ENCODE measurements at places on chromosomes 1 and 21. TPM values are rescaled to one million over a fixed set of nuclear protein-coding genes. Genes with fewer than 3 reads are reported as not detected.

The RGSL1 gene
- not detected for polyA plus RNA-seq

The DMRTA2 gene
- polyA plus RNA-seq: not detected

The DISP3 gene
- polyA plus RNA-seq: 0.91 TPM

The OR6K3 gene
- not detected for polyA plus RNA-seq

The KAZN gene
- 3.6 TPM for polyA plus RNA-seq

The GUCA2B gene
- 0.80 TPM for polyA plus RNA-seq

The SLC44A5 gene
- polyA plus RNA-seq: 0.65 TPM

The LRIF1 gene
- polyA plus RNA-seq: 5.4 TPM

The SELL gene
- polyA plus RNA-seq: 0.27 TPM

The ZNF593OS gene
- 0.68 TPM for polyA plus RNA-seq

The NBPF10 gene
- 0.85 TPM for polyA plus RNA-seq

The FALEC gene
- not detected for polyA plus RNA-seq

The GSTM4 gene
- polyA plus RNA-seq: 32.8 TPM

The GSTM5 gene
- 3.0 TPM for polyA plus RNA-seq

The SH2D2A gene
- polyA plus RNA-seq: 1.3 TPM

The ETNK2 gene
- polyA plus RNA-seq: 5.4 TPM

The ERICH3 gene
- polyA plus RNA-seq: 0.68 TPM

The AVPR1B gene
- 1.1 TPM for polyA plus RNA-seq

The PRXL2B gene
- polyA plus RNA-seq: 13.4 TPM

The CELA2B gene
- polyA plus RNA-seq: 203 TPM

The CR1 gene
- polyA plus RNA-seq: 0.08 TPM

The C8B gene
- polyA plus RNA-seq: 0.05 TPM

The NOL9 gene
- 7.5 TPM for polyA plus RNA-seq

The TFF2 gene
- 19.6 TPM for polyA plus RNA-seq

The SYPL2 gene
- 2.8 TPM for polyA plus RNA-seq

The TDRD5 gene
- polyA plus RNA-seq: 0.23 TPM

The OR2M3 gene
- not detected for polyA plus RNA-seq

The KIAA0040 gene
- 11.6 TPM for polyA plus RNA-seq

The PGLYRP3 gene
- not detected for polyA plus RNA-seq

The JAM2 gene
- polyA plus RNA-seq: 8.5 TPM

The ATP8B2 gene
- polyA plus RNA-seq: 6.2 TPM

The SPRR4 gene
- polyA plus RNA-seq: not detected

The SNRPE gene
- polyA plus RNA-seq: 67.9 TPM

The TNFRSF4 gene
- 5.0 TPM for polyA plus RNA-seq

The TMEM79 gene
- 3.7 TPM for polyA plus RNA-seq

The AKNAD1 gene
- 0.23 TPM for polyA plus RNA-seq

The NFASC gene
- polyA plus RNA-seq: 12.7 TPM

The DNTTIP2 gene
- polyA plus RNA-seq: 39.2 TPM

The HES5 gene
- polyA plus RNA-seq: not detected

The LCE2C gene
- polyA plus RNA-seq: not detected

The SLAMF9 gene
- polyA plus RNA-seq: not detected

The SYT11 gene
- 5.8 TPM for polyA plus RNA-seq

The NBPF14 gene
- polyA plus RNA-seq: 11.1 TPM

The S100A3 gene
- polyA plus RNA-seq: 1.1 TPM

The ALG14 gene
- 1.1 TPM for polyA plus RNA-seq

The LCK gene
- 0.80 TPM for polyA plus RNA-seq

The CGN gene
- polyA plus RNA-seq: 40.6 TPM

Data from pancreas (tissue), 10 donors.